ENCODE measurements at places on chromosomes 3 and 15.

DNA sequence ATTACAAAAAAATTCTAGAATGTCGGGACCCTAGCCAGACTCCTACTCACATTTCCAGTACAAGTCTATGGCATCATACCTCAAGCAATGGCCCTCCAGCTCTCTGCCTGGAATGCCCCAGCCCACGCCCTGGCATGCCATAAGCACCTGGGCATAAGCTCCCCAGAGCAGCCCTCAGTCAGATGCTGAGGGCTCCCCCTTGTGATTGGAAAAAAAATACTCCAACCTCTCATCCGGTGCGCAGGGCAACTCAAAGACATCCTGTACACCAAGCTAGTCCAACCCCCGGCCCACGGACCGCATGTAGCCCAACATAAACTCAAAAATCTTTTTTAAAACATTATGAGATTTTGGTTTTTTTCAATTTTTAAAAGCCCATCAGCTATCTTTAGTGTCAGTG is 115.4 kb downstream of the NEK10 start:
- DNase-seq, result peak; percentile 3

DNA sequence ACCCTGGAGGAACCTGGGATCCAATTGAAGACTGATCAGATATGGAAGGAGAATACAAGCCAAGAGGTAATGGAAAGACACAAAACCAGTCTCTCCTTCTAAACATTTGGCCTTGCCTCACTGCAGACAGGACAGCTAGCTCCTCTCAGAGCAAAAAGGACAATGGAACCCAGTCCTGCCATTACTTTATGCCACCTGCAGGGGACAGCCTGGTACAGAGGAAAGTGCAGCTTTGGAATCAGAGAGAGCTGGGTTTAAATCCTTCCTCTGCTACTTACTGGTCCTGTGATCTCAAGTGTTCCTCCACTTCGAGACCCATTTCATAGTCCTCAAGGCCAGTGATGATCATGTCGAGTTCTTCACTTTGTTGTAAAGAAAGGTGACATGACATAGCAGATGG is 159.4 kb upstream of the SMAD3 start:
- no peak for DNase-seq

GRCh38 chr3:118963711-118964110 is 70.9 kb downstream of the IGSF11 start:
- no peak for DNase-seq

DNA sequence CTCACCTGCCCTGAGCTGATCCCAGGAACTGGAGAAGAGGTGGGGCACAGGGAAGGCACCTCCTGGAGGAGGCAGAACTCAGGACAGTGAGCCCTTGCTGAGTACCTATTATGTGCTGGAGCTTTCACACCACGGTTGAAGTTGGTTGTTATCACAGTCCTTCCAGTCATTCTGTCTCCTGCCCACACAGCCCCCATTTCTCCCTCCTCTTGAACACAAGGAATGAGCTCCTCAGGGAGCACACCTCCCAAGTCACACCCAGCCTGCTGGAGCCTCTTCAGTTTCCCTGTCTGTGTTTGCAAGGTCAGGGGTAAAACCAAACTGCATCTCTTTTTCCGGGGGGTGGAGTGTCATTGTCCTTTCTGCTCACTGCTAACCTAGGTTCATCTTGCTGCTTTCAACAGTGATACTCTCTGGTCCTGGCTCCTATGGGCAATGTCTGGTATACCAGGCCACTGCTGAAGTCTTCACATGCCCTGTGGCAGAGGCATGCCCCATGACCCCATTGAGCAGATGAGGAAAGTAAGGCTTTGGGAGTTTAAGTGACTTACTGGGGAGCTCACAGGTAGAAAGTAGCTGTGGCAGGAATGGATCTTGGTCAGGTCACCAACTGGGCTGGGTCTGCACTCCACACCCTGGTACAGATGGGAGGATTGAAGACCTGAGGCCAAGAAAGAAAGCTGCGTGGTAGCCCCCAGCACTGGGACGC is 30.0 kb downstream of the C3orf18 start:
- DNase-seq, result no peak

DNA sequence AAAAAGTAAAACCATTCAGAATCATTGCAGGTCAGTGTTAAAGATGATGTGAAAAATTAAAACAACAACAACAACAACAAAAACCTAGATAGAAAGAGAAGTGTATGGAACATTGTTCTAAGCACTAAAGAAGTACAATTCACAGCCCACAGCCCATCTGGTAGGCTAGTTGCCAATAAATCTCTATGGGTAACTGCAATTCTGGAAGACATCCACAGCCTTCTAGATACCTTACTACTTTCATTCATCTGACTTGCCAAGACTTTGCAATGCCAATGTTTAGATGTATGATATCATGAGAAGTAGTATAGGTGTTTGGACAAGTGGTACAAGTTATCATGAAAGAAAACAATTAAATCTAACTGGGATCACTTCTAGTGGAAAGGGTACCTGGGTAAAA is 198.6 kb downstream of the VGLL3 start:
- DNase-seq, result no peak
